ENCODE measurements at places on chromosomes 16 and 17.

DNA sequence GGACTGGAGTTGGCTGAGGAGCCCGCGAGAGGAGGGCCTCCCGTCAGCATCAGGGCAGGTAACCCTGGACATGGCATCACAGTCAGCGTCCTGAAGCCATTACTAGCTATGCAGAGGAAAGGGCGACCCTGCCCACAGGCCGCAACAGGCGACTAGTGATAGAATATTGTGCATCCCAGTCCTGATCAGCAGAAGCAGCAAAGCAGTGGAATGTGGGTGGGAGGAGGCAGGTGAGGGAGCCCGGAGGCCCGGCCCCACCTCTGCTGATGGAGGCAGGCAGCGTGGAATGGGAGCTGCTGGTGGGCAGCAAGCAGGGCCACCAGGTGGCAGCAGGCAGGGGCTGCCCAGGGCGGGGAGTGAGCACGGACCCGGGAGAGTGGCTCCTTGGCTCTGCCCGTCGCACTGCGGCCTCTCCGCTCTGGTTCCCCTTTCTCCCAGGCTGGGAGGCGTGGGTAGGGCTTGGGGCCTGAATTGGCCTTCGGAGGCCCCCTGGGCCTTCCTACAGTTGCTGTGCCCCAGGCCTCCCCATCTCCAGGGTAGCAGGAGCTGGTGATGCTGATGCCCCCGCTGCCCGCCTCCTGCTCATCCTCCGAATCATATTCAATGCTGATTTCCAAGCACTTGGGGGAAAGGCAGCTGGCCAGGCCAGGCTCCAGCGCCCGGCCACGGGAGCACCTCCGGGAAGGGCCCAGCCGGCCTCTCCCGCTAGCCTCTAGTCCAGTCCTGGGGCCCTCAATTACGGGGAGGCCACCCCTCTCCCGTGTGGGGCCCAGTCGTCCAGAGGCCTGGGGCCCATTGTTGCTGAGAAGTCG lies 20.2 kb downstream of the TSPOAP1 start:
- no peak for DNase-seq

GRCh38 chr16:50271148-50272041 lies 5.0 kb downstream of the ADCY7 start:
- DNase-seq: peak; percentile 58

GRCh38 chr17:40633871-40634270 lies 13.7 kb downstream of the SMARCE1 start:
- no peak for DNase-seq

GRCh38 chr17:2916461-2916860 lies 120.2 kb downstream of the RAP1GAP2 start:
- no peak for DNase-seq

- no peak for DNase-seq
Observed at GRCh38 chr17:36807496-36808179, 129.6 kb upstream of the LHX1 start.

- no peak for DNase-seq
Observed at GRCh38 chr17:20781260-20781659, 201.7 kb downstream of the CDRT15L2 start.

- DNase-seq: no peak
Observed at GRCh38 chr16:68361485-68361884, 50.7 kb downstream of the PRMT7 start.

DNA sequence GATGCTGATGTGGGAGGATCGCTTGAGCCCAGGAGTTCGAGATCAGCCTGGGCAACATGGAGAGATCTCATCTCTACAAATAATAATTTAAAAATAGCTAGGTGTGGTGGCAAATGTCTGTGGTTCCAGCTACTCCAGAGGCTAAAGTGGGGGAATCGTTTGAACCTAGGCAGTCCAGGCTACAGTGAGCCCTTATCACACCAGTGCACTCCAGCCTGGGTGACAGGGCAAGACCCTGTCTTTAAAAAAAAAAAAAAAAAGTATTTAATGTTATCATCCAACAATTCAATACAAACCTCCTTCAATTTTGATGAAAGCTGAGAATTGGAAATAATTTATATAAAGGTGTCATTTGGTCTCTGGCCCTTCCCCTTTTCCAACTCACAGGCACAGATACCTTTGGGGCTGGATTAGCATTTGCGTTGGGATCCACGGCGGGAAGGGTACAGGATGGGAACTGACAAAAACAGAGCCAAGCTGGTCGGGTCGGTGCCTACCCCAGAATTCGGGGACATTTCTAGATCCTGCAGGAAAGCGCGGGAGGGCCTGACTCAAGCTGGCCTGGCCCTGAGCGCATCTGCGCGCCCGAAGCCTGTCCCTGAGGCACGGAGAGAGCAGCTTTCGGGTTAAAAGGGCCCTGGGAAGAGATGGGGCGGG lies 860 bp upstream of the DCAF7 start:
- DNase-seq: no peak

GRCh38 chr16:86862595-86863280 lies 284.4 kb downstream of the FOXL1 start:
- no peak for DNase-seq

DNA sequence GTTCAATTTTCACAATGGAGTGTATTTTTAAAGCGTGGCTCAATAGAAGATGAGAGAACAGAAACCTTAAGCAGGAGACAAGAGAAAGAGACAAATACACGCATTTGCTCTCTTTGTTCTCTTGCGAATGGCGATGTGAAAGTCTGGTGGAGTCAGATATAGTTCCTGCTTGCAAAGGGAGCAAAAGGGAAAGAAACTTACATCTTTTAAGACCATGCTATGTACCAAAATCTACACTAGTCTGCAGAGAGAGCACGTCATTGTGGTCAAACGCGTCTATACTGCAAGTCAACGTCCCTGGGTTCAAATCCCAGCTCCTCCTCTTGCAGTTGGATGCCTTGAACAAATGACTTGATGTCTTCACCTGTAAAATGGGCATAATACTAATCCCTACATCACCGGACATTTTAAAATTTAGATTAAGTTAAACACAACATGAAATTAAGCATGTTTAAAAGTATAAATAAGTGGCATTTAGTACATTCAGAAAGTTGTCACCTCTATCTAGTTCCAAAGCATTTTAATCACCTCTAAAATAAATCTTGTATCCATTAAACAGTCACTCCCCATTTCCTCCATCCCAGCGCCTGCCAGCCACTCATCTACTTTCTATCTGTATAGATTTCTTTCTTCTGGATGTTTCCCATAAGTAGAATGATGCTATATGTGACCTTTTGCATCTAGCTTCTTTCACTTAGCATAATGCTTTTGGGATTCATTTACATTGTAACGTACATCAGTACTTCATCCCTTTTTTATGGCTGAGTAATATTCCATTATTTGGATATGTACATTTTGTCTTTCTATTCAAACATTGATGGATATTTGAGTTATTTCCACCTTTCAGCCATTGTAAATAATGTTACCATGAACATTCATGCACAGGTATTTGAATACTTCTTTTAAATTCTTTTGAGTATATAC lies 406.9 kb downstream of the TMEM114 start:
- DNase-seq: no peak

DNA sequence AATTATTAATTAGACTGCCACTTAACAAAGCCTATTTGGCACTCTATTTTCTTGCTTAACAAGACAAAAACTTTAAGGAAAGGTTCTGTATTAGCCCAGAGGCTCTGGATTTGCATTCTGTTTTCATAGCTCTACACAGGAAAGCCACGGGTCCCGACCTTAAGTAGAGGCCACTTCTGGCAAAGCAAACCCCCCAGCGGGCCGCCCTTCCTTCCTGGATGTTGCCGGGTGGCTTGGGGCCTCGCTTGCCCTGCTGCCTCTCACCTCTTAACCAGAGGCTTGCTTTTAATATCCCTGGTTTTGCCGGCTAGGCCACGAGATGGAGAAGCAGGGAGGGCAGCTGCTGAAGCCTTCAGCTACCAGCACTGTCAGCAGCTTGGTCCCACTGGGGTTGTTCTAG lies 4.4 kb downstream of the RTN4RL1 start:
- no peak for DNase-seq

DNA sequence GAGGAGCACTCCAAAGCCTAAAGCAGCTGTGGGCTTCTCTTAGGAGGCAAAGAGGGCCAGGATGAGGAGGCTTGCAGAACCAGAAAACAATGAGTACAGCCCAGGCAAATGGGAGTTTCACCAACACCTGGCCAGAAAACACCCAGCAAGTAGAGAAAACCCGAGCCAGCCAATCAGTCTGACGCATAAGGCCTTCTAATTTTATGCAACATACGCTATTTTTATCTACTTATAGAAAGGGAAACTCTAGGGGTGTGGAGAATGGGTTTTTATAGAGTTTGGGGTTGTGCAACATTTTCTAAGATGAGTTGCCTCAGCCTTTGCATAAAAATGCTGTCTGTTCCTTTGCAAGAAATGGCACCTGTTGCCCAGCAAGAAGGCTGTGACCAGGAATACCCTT lies 529.0 kb upstream of the CDH5 start:
- no peak for DNase-seq

DNA sequence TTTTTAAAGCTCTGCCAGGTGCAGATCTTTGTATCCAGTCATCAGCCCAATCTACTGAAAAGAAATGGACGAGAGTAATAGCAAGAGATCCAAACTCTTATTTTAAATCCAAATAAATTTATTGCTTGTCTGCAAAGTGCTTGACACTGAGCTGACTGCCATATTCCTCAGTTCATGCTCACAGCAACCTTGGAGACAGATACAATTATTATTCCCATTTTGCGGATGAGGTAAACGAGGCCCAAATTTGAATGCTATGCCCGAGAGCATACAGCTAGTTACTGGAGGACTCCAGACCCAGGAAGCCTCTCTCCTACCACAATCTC lies 620 bp downstream of the NOB1 start:
- no peak for DNase-seq

- no peak for DNase-seq
Observed at GRCh38 chr16:70410734-70411133, 28.2 kb downstream of the ST3GAL2 start.

GRCh38 chr17:76561799-76562268 lies 22.0 kb downstream of the PRCD start:
- no peak for DNase-seq

DNA sequence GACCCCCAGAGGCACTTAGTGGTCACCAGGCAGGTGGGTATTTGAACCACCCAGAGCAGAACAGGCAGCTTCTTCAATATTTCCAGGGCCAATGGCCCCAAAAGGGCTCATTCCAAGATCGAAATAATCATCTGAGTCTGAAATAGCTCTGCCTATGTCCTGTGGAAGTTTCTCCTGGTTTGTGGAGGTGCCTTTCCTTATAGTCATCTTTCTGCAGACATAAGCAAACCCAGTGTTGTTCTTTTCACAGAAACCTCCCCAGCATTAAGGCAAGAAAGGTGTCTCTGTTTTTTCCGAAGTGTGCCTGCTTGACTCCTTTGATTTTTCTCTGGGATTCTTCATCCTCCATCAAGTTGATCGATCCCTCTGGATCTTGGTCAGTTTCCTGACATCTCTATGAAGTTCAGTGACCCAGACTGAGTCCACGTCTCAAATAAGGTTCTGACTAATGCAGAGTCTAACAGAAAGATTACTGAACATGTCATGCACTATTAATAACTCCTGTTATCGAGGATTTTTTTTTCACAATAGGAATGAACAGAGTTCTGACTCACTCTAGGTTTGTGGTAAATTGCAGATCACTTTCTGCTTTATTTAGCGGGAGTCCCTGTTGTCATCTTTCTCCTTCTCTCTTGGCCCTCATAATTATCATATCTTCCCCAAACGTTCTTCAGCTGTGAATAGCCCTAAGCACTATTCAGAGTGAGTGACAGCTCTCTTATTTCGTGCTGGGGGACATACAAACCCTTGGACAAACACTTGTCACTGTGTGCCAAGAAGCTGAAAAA lies 1.5 kb downstream of the LRRC3C start:
- DNase-seq: no peak

DNA sequence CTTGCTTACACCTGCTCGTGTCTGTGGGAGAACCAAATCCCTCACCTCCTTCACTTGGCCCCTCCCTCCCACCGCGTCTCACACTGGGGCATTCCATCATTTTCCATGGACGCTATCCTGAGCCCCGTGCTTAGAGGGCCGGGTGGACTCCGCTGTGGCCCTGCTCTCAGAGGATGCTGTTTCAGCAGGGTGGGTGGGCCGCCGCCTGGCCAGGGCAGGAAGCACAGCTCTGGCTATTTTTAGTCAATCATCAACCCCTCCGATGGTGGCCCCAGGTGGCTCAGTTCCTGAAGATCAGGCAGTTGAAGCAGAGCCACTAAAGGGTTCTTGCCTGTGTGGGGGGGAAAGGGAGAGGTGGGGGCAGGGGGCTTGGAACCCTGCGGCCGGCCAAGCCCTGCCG lies 230.3 kb downstream of the ENGASE start:
- no peak for DNase-seq

GRCh38 chr17:10612957-10613744 lies 44.0 kb downstream of the MYH3 start:
- DNase-seq: no peak

DNA sequence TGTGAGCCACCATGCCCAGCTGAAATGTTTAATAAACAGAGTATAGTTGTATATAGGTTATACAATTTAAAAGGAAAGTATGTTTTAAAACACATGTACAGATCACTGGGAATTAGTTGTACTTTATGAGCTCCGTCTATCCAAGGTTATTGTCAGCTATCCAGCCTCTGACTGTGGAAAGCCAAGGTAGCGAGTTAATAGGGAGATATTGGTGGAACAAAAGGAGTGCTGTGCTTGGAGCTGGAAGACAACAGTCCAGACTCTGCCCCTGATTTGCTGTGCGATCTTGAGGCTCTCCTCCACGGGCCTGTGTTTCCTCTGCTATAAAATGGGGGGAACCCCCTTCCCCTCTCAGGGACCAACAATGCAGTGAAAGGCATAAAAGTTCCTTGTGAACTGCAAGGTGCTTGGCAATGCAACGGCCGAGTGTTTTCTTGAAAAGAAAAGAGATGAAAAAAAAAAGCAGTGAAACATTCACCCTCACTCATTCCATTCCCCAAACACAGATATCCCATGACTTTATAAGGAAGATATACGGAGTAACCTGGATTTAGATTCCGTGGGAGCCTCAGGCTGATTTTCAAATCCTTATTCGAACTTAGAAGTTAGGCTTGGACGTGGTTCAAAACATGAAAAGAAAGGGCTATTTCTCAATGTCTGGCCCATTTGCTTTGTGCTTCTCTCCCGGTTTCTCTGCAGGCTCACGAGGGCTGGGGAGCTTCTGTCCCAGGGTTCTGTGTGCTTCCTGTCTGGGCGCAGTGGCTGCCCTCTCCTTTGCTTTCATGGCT lies 34.1 kb downstream of the CUEDC1 start:
- peak; percentile 86 for DNase-seq

DNA sequence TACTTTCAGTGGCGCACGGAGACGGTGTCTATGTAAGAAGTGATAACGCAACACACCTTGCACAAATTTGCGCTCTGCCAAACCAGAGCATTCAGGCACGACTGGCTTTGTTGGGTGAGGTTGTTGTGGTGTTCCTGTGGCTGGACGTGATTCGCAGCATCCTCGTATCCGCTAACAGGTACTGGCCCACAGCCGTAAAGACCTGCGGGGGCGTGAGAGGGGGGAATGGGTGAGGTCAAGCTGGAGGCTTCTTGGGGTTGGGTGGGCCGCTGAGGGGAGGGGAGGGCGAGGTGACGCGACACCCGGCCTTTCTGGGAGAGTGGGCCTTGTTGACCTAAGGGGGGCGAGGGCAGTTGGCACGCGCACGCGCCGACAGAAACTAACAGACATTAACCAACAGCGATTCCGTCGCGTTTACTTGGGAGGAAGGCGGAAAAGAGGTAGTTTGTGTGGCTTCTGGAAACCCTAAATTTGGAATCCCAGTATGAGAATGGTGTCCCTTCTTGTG lies 510.9 kb downstream of the KCNJ18 start:
- DNase-seq: no peak

GRCh38 chr17:78899361-78900260 lies 3.4 kb downstream of the CEP295NL start:
- no peak for DNase-seq

- no peak for DNase-seq
Observed at GRCh38 chr17:58328195-58329034, at the start of gene TSPOAP1. Gene TSPOAP1 (minus strand): TSS chr17:58328795. CDS start chr17:58327920, 875 bp downstream.

All from sigmoid colon (tissue), 7 donors.